ENCODE measurements at places on chromosomes 6 and 20.

DNA sequence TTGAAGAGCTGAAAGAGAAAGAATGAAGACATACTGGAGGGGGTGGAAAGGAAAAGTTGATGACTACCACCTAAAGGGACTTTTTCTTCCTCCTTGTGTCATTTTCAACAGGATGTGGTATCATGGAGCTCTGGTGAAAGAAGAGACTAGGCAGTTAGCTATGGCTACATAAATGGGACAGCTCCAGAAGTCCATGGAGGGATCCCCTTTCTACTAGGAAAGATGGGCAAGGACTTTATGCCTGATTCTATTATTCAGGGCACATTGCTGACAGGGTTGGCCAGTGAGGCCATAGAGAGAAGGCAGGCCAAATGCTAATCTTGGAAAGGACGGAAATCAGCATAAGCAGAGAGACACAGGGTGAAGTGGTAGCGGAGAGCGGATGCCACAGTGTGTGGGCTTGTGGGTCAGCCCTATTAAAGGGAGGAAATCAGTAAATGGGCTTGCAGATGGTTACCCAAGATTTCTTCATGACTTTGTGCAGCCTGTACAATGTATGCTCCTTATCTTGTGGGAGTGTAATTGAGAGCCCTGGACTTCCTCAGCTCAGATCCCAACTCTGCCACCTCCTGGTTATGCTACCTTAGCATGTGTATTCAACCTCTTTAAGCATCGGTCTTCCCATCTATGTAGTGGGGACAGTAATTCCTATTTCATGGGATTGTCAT is 77.4 kb upstream of the TMEM170B start:
- DNase-seq = peak; percentile 61

DNA sequence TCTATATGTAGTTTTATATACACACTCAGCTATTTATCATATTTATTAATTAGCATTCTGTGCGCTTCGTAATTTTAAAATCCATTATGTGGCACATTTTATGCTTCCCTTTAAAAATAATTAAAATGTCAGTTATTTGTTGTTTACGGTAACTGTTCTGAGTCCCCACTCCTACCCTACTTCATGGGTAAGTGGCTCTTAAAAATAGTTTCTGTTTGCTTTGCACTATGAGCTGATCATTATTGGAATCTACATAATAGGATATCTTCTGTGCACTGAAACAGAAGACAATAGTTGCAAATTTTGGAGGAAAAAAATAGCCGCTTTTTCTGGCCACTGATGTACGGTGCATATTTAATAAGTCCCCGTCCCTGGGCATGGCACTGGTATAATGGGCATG is 25.2 kb downstream of the LCA5 start:
- DNase-seq = no peak

- no peak for DNase-seq
Observed at GRCh38 chr20:2313316-2313715, 17.5 kb downstream of the TGM3 start.

- no peak for DNase-seq
Observed at GRCh38 chr6:110890288-110890687, 15.7 kb downstream of the AMD1 start.

DNA sequence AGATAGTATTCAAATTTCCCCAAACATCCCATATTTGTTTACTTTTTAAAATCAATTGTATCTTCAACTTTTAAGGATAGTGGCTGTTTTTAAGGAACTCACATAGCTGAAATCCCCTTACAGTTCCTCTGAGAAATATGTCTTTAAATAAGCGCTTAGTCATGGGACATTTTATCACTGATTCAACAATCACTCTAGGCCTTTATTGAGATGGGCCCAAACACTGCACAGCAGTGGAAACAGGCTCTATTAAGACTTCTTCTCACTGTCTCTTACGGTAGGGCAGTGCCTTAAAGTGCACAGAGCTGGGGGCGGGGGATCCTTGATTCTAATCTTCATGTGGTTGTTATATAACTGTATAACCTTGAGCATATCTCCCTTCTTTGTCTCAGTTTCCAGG is 59.8 kb upstream of the RREB1 start:
- DNase-seq = no peak

DNA sequence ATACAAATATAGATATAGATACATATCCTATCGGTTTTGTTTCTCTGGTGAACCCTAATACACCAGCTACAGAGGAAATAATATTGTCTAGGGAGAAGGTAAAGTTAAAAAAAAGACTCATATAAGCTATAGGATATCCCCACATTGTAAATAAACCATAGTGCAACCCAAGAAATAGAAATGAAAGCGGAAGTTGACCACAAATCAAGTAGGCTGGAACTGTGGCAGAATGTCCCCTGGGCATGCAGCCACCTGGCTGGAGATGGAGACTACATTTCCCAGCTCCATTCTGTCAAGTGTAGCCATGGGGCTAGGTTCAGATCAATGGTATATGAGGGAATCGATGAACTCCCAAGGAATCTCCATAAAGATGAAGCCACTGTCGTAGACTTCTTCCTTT is 70.1 kb upstream of the RPS6KA2 start:
- DNase-seq = no peak

GRCh38 chr20:4989570-4989969 is 11.7 kb downstream of the SLC23A2 start:
- DNase-seq = peak; percentile 40

DNA sequence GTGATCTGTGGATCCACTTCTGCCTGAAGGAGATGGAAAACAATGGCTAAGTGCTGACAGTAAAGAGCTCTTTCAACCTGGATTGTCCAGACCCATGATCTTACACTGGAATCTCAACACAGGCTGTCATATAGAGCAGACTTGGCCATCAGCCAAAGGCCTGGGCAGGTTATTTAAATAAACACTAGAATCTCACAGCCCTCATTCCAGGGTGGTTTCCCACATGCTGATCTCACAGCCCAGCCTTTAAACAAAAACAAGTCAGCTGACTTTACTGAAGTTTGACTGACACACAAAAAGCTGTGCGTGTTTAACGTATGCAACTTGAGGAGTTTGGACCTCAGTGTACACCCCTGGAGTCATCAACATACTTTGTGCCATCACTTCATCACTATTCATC is 28.4 kb downstream of the SYNDIG1 start:
- DNase-seq = no peak

GRCh38 chr6:146901940-146902816 is 302.0 kb upstream of the STXBP5 start:
- no peak for DNase-seq

DNA sequence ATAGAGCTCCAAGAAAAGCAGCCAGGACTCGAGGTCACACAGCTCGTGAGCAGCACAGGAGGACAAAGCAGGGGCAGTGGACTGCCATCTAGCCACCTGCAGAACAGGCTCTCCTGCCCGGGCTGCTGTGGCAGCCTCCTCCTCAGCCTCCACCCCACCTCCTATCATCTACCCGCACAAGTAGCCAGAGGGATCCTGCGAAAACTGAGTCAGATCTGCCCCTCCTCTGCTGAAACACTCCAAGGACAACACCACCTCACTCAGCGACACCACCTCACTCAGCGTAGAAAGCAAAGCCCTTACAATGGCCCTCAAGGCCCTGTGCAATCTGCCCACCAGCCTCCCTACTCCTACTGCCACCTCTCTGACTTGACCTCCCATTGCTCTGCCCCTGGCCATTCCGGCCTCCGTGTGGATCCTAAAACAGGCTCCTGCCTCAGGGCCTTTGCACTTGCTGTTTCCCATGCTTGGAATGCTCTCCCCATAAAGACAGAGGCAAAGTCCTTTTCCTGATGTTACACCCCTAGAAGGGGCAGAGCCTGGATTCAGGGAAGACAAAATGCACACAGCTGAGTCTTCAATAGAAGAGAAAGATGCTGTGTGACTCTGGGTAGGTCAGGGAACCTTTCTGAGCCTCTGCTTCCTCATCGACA is 19.3 kb downstream of the PREX1 start:
- no peak for DNase-seq

DNA sequence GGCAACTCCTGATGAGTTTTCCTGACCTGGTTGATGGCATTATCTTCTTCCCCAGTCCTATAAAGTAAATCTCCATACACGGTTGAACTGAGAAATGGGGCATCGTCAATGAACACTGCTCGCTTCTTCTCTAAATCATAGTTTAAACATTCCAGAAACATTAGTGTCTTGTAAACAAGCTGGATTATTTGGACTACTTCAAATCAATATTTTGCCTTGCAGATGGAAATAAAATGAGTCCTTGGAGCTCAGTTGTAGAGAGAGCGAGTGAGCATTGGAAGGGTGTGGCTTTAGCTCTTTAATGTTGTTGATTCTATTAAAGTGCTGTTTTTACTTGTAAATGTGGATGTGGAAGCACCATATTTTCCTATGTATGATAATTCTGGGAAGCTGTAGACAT is 18.4 kb downstream of the C6orf89 start:
- DNase-seq = no peak

GRCh38 chr6:22222469-22222868 is 74.4 kb downstream of the PRL start:
- DNase-seq = no peak

DNA sequence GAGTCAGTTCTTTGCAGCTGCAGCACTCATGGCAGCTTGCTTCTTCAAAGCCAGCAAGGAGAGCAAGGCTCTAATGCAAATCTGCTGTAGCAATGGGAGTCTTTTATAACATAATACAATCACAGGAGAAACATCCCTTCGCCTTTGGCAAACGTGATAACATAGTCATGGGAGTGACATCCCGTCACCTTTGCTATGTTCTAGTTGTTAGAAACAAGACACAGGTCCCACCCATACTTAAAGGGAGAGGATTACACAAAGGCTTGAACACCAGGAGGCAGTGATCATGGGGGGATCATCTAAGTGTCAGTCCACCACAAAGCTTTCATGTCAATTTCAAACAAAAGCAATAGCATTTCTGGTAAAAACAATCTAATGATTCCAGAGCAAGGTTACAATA is 40.1 kb upstream of the PHACTR2 start:
- no peak for DNase-seq

GRCh38 chr6:144578385-144579350 is 293.5 kb downstream of the UTRN start:
- DNase-seq = no peak

- DNase-seq = no peak
Observed at GRCh38 chr20:48425817-48426612, 401.8 kb downstream of the PREX1 start.

- DNase-seq = no peak
Observed at GRCh38 chr6:168116975-168117899, 38.2 kb upstream of the FRMD1 start.

GRCh38 chr20:40844332-40844731 is 155.3 kb upstream of the MAFB start:
- no peak for DNase-seq

- DNase-seq = no peak
Observed at GRCh38 chr20:33516882-33517281, 27.0 kb downstream of the CBFA2T2 start.

DNA sequence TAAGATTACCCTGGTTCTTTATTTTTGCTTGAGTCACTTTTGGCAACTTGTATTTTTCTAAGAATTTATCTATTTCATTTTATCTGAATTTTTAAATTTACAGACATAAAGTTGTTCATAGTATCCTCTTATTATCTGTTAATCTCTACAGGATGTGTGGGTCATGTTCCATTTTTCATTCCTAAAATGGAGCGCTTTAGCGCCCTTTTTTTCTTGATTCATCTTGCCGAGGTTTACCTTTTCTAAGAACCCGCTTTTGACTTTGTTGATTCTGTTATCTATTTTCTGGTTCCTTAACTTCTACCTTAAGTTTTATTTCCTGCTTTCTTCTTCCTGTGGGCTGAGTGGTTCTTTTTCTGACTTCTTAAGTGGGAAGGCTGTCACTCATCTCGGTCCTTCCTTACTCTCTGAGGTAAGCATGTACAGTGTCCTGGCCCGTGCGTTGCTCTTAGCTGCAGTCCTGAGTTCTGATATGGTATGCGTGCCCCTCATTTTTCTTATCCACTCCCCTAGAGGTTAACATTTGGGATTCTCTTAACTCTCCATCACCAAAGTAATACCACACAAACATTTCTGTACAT is 399.8 kb downstream of the CDC5L start:
- no peak for DNase-seq

DNA sequence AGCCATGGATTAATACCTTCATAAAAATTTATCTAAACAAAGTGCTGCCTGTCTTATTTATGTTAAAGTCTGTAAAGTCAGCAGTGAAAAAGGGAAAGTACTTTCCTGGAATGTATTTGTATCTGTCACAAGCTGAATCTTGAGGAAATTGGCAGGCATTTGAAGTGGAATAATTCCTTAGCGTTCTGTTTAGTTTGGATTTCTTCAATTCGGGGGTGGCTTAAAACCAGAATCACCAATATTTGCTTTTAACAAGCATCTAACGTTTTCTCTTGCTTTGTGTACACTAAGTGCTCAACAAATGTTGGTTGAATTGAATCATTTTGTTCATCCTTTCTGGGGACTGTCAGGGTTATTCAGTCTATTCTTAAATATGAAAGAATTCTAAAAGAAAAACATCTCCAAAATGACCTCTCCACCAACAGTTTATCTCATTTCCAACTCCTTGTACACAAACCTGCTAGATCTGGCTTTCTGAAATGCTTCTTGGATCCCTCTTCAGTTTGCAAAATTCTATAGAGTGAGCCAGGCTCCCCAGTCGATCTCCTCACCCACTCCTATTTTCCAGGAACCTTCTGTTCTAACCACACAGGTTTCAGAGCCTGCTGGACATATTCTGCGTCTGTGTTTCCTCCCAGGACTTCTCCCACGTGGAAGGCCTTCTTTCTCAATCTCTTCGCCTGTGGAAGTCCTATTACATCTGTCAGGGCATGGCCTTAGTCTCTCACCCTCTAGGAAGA is 2.0 kb upstream of the NPEPL1 start:
- no peak for DNase-seq

DNA sequence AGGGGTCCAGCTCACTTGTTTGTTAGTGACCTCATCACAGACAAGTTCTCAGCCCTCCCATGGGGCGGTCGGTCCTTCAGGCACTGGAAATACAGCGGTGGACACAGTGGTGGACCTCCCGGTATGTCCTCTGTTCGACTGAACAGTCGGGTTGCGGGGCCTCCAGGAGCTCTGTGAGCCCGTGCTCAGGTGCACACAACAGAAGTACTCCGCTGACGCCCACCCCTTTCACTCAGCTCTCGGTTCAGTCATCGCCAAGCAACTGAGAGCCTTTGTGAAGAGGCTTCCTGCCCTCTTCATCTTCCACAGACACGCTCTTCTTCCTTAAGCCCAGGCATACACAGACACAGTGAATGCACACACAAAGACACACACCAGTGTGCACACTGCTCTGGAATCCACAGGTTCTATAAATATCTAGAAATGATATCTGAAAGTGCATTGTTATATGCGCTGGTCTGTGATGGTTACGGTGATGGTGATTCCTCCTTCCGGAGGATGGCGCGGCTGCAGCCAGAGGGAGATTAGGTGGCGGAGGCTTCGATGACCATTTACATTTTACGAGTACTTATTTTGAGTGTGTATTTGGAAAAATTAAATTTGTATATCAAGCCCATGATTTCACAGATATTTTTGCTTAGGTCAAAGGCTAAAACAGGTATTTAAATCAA is 46.8 kb upstream of the BHLHE23 start:
- DNase-seq = no peak

Measured in GM06990 (cell line).